ENCODE measurements at places on chromosomes 12 and 14.

DNA sequence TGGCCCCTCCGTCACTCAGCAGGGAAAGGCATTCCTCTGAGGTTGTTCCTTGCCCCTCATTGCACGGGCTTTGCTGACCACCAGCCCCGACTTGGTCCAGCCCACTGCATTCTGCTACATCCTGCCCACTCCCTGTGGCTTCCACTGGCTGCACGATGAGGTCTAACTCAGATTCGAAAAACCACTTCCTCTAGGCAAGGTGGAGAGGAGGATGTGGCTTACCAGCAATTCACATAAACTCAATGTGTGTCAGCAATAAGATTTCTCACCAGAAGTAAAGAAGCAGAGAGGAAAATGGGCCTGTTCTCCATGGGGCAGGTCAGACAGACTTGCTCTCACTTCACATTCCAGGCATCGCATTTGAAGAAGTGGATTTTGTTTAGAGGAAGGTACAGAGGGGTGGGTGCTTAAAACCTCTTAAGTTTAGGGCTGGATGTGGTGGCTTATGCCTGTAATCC, 14.7 kb downstream of the GPR68 start:
- H3K4me3 ChIP-seq, result no peak overlapping the region
- peak; percentile 53 for DNase-seq
- no peaks in the 10 kb centered on the region for H3K27me3 ChIP-seq
- peaks cover 51% of the 10 kb centered on the region for H3K4me1 ChIP-seq
- H3K36me3 ChIP-seq, result peaks cover 17% of the 10 kb centered on the region

DNA sequence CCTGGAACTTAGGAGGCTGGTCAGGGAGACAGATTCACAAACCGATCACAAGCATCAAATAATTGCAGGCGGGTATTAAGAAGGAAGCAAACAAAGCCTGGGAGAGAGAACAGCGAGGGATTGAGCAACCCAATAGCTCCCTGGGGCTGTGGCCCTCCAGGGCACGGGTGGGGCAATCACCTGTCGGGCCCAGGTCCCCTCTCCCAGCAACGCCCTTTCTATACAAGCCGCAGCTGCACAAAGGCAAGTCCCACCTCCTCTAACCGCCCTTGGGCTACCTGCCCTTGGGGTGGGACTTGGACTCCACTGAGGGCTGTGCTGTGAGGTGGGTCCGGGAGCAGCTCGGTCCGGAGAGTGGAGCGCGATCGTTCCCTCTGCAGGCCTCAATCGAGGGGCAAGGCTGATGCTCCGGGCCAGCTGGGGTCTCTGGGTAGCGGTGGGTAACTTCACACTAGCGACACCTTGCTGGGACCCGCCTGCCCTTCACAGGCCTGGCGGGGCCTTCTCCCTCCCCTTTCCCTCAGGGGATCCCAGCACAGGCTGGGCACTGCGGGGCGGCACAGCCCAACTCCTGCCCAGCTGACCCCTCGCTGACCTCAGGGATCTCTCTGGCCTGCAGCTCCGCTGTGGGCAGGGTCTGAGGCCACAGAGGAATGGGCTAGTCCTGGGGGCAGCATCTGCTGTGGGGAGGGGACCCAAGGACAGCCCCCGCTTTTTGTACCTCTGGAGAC, 8.0 kb downstream of the PHB2 start:
- H3K4me3 ChIP-seq, result peak overlapping the region; percentile 89
- no peak for DNase-seq
- H3K27ac ChIP-seq, result peak overlapping the region; percentile 98
- no peaks in the 10 kb centered on the region for H3K27me3 ChIP-seq

GRCh38 chr12:121232977-121233627, 23.2 kb downstream of the P2RX4 start:
- H3K36me3 ChIP-seq, result peaks cover 49% of the 10 kb centered on the region
- no peak for DNase-seq

GRCh38 chr14:90381999-90382451, 14.8 kb upstream of the CALM1 start:
- H3K27ac ChIP-seq, result no peak overlapping the region
- H3K27me3 ChIP-seq, result no peaks in the 10 kb centered on the region

- H3K36me3 ChIP-seq, result peaks cover 16% of the 10 kb centered on the region
- DNase-seq, result no peak
- no peaks in the 10 kb centered on the region for H3K27me3 ChIP-seq
- no peak overlapping the region for H3K4me3 ChIP-seq
- H3K27ac ChIP-seq, result peak overlapping the region; percentile 81
These were observed 25.4 kb downstream of the PAWR start for GRCh38 chr12:79665212-79665887.

GRCh38 chr12:169528-170370, 44.2 kb downstream of the SLC6A12 start:
- H3K27ac ChIP-seq, result no peak overlapping the region
- peaks cover 52% of the 10 kb centered on the region for H3K27me3 ChIP-seq
- DNase-seq, result no peak
- no peaks in the 10 kb centered on the region for H3K36me3 ChIP-seq

GRCh38 chr14:23562822-23563472, 4.6 kb downstream of the AP1G2 start:
- H3K27ac ChIP-seq, result peak overlapping the region; percentile 68
- H3K4me3 ChIP-seq, result no peak overlapping the region
- peaks cover 60% of the 10 kb centered on the region for H3K4me1 ChIP-seq
- no peaks in the 10 kb centered on the region for H3K27me3 ChIP-seq
- H3K36me3 ChIP-seq, result peaks cover 55% of the 10 kb centered on the region

- H3K4me1 ChIP-seq, result peaks cover 37% of the 10 kb centered on the region
- H3K4me3 ChIP-seq, result peak overlapping the region; percentile 60
- DNase-seq, result no peak
- H3K27me3 ChIP-seq, result no peaks in the 10 kb centered on the region
These were observed 216.7 kb downstream of the MED13L start for GRCh38 chr12:116060764-116061163.

DNA sequence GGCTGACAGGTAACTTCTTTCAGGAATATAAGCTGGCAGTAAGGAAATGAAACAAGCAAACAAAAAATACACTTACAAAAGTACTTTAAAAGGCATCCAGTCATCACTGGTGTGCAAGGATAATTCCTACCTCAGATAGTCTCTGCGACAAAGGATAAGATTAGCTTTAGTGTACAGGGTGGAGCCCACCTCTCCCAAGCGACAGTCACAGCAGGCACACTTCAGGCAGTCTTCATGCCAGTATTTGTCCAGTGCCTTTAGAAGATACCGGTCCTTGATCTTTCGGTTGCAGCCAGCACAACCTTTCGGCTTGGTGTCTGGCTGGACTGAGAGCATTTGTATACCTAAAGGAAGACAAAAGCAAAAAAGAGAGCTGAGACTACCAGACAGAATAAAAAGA, 5.4 kb downstream of the LMO3 start:
- H3K4me3 ChIP-seq, result no peak overlapping the region
- no peaks in the 10 kb centered on the region for H3K4me1 ChIP-seq
- DNase-seq, result no peak

GRCh38 chr12:123601602-123602489, at the start of gene DDX55:
TSS of gene DDX55 (plus strand) at chr12:123602099. CDS start at chr12:123602149, 50 bp downstream.
- peak within 1 kb of the TSS; percentile 99 for H3K27ac ChIP-seq
- peaks cover 39% of the 10 kb centered on the region for H3K36me3 ChIP-seq
- peaks cover 16% of the 10 kb centered on the region for H3K4me1 ChIP-seq
- DNase-seq, result peak; percentile 83
- no peaks in the 10 kb centered on the region for H3K27me3 ChIP-seq

GRCh38 chr14:105042813-105043212, 21.9 kb upstream of the CDCA4 start:
- H3K27me3 ChIP-seq, result peaks cover 4% of the 10 kb centered on the region
- peak overlapping the region; percentile 5 for H3K27ac ChIP-seq
- DNase-seq, result no peak
- no peak overlapping the region for H3K4me3 ChIP-seq

GRCh38 chr14:59120921-59121320, 67.5 kb upstream of the DAAM1 start:
- DNase-seq, result no peak
- H3K4me1 ChIP-seq, result no peaks in the 10 kb centered on the region
- no peak overlapping the region for H3K27ac ChIP-seq
- no peaks in the 10 kb centered on the region for H3K27me3 ChIP-seq

DNA sequence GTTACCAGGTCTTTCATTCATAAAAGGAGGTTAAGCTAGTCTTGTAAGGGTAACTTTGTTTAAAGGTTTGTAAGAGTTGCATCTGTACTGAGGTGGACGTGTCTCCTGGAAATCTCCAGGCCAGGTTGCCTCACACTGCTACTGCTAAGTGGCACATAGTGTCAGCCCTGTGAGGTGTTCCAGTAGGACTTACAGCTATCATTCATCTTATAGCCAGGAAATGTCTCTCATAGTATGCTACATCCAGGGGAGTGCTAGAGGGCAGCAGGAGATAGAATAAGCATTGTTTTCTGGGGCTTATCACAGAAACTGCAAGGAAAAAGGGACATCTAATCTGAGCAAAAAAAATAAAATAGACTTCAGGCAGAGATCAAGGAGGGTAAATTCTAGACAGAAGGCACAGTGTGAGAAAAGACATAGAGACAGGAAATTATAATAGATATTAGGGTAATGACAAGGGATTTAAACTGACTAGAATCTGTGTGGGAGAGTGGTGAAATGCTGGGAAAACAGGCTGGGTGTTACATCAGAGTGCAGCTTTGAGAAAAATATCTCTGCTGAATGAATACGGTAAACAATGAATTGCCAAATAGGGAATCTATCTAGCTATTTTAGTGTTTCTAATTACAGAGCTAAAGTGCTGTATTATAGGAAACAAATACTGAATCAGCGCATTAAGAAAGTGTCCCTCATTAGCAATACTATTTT, 205.1 kb upstream of the ABCD2 start:
- no peak overlapping the region for H3K27ac ChIP-seq
- no peaks in the 10 kb centered on the region for H3K4me1 ChIP-seq
- no peaks in the 10 kb centered on the region for H3K27me3 ChIP-seq
- DNase-seq, result no peak
- H3K36me3 ChIP-seq, result peaks cover 8% of the 10 kb centered on the region

- peak overlapping the region; percentile 94 for H3K27ac ChIP-seq
- H3K4me1 ChIP-seq, result peaks cover 70% of the 10 kb centered on the region
- H3K36me3 ChIP-seq, result peaks cover 68% of the 10 kb centered on the region
- peak overlapping the region; percentile 70 for H3K4me3 ChIP-seq
These were observed 4.1 kb downstream of the SHMT2 start for GRCh38 chr12:57233357-57234232.

DNA sequence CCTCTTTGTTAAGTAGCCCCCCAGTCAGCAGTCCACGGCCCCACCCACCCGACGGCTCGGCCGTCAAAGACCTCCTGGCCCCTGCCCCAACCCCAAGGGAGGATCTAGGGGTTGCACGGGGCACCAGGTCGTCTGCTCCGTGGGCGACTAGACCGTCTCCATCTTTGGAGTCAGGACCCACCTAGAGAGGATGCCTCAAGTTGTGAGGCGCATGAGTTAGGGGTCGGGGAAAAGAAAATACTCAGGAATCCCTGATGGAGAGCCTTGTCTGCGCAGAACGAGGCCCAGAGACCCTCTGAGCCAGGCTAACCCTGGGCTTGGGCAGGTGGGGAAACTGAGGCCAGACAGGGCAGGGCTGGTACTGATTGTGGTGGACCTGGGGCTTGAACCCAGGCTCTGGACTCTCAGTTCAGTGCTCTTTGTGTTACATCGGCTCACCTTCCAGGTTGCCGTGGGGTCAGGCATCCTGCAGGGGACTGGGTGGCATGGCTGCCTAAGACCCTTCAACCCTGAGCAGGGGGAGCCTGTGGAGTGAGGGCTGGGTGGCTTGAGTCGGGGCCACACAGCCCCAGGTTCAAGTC, 839 bp downstream of the OTUB2 start:
- peak overlapping the region; percentile 34 for H3K4me3 ChIP-seq
- H3K4me1 ChIP-seq, result no peaks in the 10 kb centered on the region
- no peak overlapping the region for H3K27ac ChIP-seq
- peaks cover 40% of the 10 kb centered on the region for H3K27me3 ChIP-seq
- H3K36me3 ChIP-seq, result no peaks in the 10 kb centered on the region

DNA sequence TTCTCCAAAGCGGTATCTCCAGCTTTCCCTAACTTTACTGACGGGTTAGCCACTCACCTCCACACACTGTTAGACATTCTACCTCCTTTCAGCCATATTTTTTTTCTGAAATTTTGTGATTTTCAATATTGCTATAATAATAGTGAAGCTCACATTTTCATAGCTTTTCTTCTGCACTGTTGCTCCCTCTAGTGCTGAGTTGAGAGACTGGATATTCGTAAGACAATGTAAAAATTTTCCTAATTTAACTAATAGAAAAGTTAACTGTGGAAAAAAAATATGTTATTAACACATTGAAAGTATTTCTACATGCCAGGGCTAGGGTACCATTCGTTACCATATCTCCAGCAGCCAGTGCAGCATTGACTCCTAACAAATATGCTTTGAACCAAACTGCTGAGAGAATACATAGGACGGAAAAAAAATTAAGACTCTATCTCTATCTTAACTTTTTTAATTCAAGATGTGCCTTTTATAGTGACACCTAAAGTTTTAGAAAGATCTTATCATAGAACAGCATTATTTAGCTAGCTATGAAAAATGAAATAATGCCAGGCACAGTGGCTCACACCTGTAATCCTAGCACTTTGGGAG, 48.7 kb upstream of the ABCC9 start:
- no peaks in the 10 kb centered on the region for H3K4me1 ChIP-seq
- DNase-seq, result no peak
- no peak overlapping the region for H3K4me3 ChIP-seq
- H3K36me3 ChIP-seq, result no peaks in the 10 kb centered on the region
- H3K27ac ChIP-seq, result no peak overlapping the region

GRCh38 chr12:1928439-1929121, 10.1 kb upstream of the CACNA2D4 start:
- H3K36me3 ChIP-seq, result peaks cover 9% of the 10 kb centered on the region
- H3K27ac ChIP-seq, result no peak overlapping the region
- no peaks in the 10 kb centered on the region for H3K27me3 ChIP-seq
- no peak overlapping the region for H3K4me3 ChIP-seq
- no peak for DNase-seq

GRCh38 chr12:122851820-122852219, 16.6 kb downstream of the HIP1R start:
- no peak for DNase-seq
- H3K4me1 ChIP-seq, result peaks cover 7% of the 10 kb centered on the region
- H3K27ac ChIP-seq, result no peak overlapping the region
- H3K27me3 ChIP-seq, result no peaks in the 10 kb centered on the region
- no peak overlapping the region for H3K4me3 ChIP-seq

GRCh38 chr12:47021298-47021697, 58.1 kb upstream of the PCED1B start:
- H3K27me3 ChIP-seq, result peaks cover 7% of the 10 kb centered on the region
- H3K4me1 ChIP-seq, result peaks cover 3% of the 10 kb centered on the region
- H3K4me3 ChIP-seq, result no peak overlapping the region
- no peak for DNase-seq
- no peaks in the 10 kb centered on the region for H3K36me3 ChIP-seq

DNA sequence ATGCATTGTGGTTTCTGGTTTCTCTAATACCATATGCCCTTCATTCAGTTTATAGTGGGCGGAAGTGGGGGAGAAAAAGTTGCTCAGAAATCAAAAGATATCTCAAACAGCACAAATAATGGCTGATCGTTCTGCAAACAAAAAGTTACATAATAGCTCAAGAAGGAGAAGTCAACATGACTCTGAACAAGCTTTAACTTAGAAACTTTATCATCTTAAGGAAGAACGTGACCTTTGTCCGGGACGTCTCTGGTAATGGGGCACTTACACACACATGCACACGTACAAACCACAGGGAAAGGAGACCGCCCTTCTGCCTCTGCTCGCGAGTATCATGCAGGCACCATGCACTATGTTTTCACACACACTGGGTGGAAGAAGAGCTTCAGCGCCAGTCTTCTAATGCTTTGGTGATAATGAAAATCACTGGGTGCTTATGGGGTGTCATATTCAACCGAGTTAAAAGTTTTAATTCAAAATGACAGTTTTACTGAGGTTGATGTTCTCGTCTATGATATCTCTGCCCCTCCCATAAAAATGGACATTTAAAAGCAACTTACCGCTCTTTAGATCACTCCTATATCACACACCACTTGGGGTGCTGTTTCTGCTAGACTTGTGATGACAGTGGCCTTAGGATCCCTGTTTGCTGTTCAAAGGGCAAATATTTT, 4.7 kb downstream of the FOS start:
- no peak for DNase-seq
- peaks cover 32% of the 10 kb centered on the region for H3K4me1 ChIP-seq
- no peak overlapping the region for H3K27ac ChIP-seq
- peaks cover 27% of the 10 kb centered on the region for H3K27me3 ChIP-seq
- H3K36me3 ChIP-seq, result peaks cover 13% of the 10 kb centered on the region
